Renal pelvis (tissue), 12 donors: ENCODE measurements at places on chromosomes 11 and 22.

- DNase-seq: no peak
These were observed 704.0 kb downstream of the KCNA4 start for GRCh38 chr11:29312812-29313211.

DNA sequence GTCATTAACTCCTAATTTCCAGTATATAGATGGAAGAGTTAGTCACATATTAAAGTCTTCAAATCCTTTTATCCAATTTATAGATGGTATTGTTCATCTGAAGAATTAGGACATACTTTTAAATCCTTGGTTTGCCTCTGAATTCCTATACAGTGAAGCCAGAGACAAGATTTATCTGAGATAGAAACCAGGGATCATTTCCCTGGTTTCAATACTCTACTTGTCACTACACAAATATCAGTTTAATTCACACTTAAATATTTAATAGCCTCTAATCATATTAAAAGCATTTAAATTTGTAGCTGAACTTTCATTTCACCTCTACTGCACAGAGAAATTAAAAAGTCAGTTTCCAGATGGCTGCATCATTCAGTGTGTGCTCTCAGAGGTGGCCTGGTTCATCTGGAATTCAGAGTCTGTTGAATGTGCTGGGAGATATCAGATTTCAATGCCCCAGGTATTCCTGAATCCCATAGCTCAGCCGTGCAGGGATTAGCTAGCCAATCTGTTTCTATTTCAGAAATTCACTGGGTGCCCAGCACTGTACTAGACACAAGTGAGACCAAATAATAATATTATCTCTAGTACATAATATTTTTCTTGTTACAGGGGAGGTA, 344.3 kb downstream of the AASDHPPT start:
- no peak for DNase-seq

DNA sequence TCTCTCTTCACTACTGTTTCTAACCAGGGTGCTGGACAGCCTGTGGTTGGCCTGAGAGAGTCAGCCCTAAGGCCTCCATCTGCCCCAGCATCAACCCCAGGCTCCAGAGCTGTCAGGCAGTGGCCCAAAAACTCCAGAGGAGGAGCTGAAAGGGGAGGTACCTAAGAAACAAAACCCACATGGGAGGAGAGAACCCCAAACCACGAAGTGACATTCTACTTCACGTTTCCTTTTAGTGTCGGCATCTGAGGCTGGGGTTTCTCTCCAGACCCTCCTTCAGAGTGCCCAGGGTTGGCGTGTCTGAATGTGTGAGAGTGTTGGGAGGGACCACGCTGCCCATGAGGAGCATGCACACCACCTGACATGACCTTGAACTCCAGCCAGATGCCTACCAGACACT, 69.8 kb upstream of the NNMT start:
- no peak for DNase-seq

- no peak for DNase-seq
These were observed 37.3 kb downstream of the C11orf58 start for GRCh38 chr11:16775614-16776283.

- DNase-seq: no peak
These were observed 30.5 kb downstream of the CD82 start for GRCh38 chr11:44595964-44596381.
